ENCODE measurements at places on chromosomes 7 and 10.

GRCh38 chr10:70481105-70481504, 2.5 kb downstream of the PALD1 start:
- DNase-seq: no peak

- DNase-seq: no peak
Measured at GRCh38 chr10:23585186-23585585, 146.3 kb downstream of the OTUD1 start.

GRCh38 chr7:66737667-66738066, 2.9 kb upstream of the RABGEF1 start:
- no peak for DNase-seq

DNA sequence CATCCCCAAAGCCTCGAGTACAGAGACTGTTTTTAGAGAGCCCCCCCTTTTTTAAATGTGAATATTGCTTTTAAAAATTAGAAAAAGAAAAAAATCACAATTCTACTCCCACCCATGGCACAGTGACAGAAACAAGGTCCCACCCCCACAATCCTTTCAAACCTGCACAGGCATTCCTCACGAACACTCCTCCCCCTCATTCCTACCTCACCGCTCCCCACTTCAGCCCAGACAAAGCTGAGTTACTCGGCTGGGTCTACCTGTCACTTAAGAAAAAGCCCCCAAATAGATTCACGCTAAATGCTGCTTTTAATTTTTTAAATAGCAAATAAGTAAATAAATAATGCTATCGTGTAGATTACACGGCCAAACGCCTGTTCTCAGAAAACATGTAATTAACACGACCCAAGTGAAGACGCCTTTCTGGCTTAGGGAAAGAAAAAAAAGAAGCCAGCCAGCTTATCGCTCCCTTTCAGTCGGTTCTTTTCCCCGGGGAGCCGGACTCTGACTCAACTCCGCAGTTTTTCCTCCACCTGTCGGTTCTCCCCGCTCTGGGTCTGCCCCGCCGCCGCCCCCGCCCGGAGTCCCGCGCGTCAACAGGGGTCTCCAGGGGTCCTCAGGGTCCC, 739 bp downstream of the MPP7 start:
- no peak for DNase-seq

DNA sequence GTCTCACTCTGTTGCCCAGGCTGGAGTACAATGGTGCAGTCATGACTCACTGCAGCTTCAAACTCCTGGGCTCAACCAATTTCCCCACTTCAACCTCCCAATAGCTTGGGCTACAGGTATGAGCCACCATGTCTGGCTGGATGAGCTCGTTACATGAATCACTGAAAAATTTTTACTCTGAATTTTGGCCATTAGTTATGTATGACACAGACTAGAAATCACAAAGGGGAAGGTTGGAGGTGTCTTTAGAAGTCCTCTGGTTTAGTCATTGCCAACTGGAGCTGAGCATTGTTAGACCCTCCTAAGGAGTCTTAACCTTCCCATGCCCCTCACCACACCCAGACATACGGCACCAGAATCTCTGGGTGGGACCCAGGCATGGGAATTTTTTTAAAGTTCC, 34.7 kb downstream of the SVIL start:
- DNase-seq: no peak

GRCh38 chr10:14024329-14025202, 306.2 kb downstream of the FRMD4A start:
- no peak for DNase-seq

DNA sequence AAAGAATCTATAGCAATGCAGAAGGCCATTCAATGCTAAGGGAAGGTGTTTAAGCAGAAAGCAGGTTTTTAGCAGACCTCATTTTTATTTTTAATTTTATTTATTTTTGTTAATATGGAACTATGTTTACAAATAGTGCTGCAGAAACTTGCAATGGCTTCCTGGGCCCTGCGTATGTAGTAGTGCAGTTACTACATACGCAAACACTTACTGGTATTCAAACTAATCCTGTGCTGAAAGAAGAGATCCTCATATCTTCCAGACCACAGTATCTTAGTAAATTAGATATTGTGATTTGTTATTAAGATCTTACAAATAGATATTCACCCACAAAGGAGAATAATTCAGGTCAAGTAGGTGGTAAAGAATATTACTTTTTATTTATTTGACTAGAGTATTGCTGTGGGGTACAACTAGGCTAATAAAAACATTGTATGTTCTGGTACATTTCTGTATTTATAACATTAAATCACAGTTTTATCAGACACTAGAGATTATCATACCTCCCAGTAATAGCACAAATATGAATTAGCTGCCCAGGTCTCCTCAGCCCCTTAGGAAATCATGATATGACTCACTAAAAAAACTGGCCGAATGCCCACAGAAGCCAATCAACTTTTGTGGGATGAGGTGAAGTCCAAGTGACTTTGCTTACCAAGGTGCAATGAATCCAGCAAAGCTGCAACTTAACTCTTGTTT, 57.6 kb downstream of the RNLS start:
- DNase-seq: no peak

DNA sequence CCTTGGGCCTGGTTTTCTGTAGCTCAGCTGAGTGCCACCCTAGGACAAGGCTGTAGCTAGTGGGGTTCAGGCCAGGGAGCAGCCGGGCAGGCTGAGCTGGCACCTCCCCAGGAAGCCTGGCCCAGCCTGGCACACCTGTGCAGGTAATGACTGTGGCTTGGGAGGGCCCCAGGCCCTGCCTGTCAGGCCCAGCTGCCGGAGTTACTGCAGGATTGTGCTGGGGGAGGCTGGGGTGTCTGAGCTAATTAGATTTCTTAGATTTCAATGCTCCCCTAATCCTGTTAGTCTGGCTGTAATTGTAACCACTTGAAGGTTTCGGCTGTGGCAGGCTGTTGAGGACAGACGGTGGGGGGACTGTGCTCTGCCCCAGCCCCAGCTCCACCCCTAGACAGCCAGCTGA, 6.0 kb downstream of the ZMIZ1 start:
- no peak for DNase-seq

DNA sequence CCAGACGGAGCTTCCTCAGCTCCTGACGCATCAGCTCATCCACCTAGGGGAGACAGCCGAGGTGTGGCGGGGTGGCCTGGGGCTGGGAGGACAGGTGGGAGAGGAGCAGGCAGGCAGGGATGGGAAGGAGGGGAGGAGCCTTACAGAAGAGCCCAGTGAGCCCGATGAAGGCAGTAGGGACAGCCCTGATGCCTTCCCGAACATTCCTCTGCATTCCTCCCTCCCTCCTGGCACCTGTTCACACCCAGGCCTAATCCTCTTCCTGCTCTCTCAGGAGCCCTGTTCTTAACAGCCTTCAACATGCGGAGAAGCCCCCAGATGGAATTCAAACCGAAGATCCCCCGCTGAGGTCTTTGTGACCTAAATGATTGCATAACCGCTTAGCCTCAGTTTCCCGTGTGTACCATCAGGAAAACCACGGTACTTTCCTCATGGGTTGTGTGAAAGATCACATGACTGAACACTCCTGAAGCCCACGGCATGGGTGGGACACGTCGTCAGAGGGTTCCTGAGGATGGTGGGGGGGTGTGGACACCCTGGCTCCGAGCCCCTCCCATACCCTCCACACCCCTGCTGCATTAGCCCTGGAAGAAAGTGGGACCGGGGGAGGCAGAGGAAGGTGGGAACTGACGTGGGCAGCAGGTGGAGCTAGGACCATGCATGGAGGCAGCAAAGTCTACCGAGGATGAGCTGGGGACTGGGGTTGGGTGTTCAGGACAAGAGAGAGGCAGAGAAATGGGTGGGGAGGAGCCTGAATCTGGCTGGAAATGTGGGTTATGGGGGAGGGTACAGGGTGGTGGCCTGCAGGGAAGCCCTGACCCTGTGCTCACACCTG, 8.8 kb upstream of the ASB10 start:
- DNase-seq: no peak

All from renal cortex interstitium (tissue), 15 donors.